ENCODE measurements at places on chromosomes 3 and 15. TPM values are rescaled to one million over a fixed set of nuclear protein-coding genes. Genes with fewer than 3 reads are reported as not detected.

RETNLB gene
- not detected for total RNA-seq

XIRP1 gene
- 329 TPM for total RNA-seq

WDR93 gene
- total RNA-seq: not detected

EPHA3 gene
- 0.62 TPM for total RNA-seq
